ENCODE measurements at places on chromosomes 6 and 20. TPM values are rescaled to one million over a fixed set of nuclear protein-coding genes. Genes with fewer than 3 reads are reported as not detected.
A peak's percentile ranks its signal among the peaks of the same experiment; 100 is the strongest.

DNA sequence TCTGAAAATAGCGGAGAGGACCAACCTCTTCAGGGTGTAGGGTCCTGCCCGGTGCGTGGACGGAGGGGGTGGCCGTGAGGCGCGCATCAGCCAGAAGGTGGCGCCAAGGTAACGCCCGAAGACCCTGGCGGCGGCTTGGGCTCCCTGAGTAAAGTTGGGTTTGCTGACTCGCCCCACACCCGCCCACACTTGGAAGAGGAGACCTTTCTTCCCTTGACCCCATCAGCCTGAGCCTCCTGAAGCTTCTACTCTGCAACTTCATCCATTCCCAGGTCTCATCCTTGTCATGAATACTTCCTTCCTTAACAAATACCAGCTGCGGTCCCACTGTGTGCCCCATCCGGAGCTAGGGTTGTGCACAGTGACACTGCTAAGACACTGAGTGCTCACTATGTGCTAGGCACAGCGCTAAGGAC is 14.6 kb downstream of the CD40 start:
- H3K36me3 ChIP-seq, result no peaks in the 10 kb centered on the region
- no peak overlapping the region for H3K4me3 ChIP-seq
- no peak overlapping the region for H3K27ac ChIP-seq
- peaks cover 46% of the 10 kb centered on the region for H3K27me3 ChIP-seq
- no peaks in the 10 kb centered on the region for H3K4me1 ChIP-seq

Gene SIRPB2
- total RNA-seq, result not detected

GRCh38 chr6:51866867-51867266 is 220.5 kb downstream of the PKHD1 start:
- no peaks in the 10 kb centered on the region for H3K4me1 ChIP-seq
- H3K4me3 ChIP-seq, result no peak overlapping the region
- DNase-seq, result no peak
- H3K27me3 ChIP-seq, result no peaks in the 10 kb centered on the region
- no peaks in the 10 kb centered on the region for H3K36me3 ChIP-seq

DNA sequence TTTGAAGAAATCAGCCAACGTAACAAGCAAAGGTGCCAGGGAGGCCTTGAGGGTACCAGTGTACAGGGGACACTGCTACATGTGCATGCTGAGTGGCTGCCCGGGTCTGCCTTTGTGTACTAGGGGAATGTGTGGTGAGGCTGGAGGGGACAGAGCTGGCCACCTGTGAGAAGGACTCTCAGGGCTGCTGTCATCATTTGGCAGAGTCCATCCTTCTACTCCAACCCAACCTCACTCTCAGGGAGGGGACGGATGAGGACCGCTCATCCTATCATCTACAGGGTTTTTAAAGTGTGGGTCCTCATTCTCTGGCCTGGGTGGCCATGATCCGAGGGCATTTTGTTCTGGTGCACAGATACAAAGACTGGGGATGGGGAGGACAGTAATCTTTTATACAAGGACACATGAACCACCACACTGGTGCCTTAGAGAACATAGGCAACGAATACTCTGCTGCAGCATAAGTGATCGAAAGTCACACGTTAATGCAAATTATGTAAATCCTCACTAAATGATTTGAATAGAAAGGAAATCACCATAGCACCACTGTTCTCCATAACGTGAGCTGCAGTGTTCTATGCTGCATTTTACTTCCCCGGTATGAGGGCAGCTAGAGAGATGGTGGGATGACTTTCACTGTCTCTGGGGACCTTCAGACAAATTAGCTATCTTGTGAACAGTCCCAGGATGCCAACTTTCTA is 181.4 kb downstream of the GMPR start:
- H3K27ac ChIP-seq, result no peak overlapping the region
- H3K4me1 ChIP-seq, result peaks cover 5% of the 10 kb centered on the region
- H3K4me3 ChIP-seq, result no peak overlapping the region

- no peaks in the 10 kb centered on the region for H3K27me3 ChIP-seq
- H3K4me3 ChIP-seq, result no peak overlapping the region
- H3K36me3 ChIP-seq, result peaks cover 17% of the 10 kb centered on the region
- no peak overlapping the region for H3K27ac ChIP-seq
- DNase-seq, result peak; percentile 77
- peaks cover 5% of the 10 kb centered on the region for H3K4me1 ChIP-seq
These were observed 2.1 kb downstream of the NQO2 start for GRCh38 chr6:3001773-3002293.

DNA sequence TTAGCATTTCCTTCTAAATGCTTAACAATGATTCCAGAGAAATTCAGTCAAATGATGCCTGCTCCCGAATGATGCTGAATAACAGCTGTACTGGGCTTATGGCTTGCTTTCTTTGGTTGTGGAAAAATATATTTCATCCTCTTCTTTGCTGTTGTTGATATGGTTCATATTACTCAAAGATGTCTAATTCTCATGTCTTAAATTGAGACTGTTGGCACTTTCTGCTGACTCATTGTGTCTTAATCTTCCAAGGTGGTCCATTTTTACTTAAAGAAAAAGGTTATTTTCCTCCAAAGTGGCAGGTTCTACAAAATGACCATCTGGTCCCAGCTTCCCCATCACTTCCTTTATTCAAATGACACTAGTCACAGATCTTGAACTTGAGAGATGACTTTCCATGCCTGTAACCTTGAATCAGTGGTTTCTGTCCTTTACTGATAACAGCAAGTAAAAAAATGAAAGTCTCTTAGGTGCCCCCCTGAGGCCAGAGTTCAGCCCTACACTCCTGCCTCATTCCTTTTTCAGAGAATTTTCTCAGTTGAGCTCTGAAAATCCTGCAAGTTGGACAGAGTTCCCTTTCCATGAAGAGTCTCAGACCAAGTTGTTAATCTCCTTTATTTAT is 6.9 kb downstream of the SNAP25 start:
- H3K4me1 ChIP-seq, result no peaks in the 10 kb centered on the region
- H3K36me3 ChIP-seq, result no peaks in the 10 kb centered on the region
- no peak for DNase-seq
- H3K27ac ChIP-seq, result no peak overlapping the region

Gene PLG
- total RNA-seq, result not detected

DNA sequence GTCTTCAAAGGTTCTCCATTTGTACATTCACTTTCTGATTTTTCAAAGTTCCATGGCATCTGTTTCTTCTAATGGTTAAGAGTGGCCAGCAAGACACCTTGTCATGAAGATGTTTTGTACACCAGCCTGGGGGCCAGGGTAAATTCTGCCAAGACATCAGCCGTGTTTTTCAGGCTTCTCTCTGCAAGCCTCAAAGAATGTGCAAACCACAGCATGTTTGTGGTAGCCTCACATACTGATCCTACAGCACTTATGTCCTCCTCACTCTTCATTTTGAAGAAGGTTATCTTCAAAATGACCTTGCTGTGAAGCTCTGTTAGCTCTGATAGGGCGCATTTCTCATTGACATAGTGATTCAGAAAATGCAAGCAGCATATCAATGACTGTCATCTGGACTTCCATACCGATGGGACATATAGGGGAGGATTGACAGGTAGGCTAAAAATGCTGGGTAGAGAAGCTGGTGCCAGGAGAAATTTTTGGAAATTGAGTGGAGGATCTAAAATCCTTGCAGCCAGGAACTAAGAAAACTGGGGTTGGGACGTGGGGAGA is 59.3 kb upstream of the SPTLC3 start:
- H3K36me3 ChIP-seq, result no peaks in the 10 kb centered on the region
- H3K27me3 ChIP-seq, result no peaks in the 10 kb centered on the region
- H3K4me3 ChIP-seq, result no peak overlapping the region
- DNase-seq, result peak; percentile 35

- H3K4me1 ChIP-seq, result peaks cover 23% of the 10 kb centered on the region
- peaks cover 4% of the 10 kb centered on the region for H3K36me3 ChIP-seq
- H3K27me3 ChIP-seq, result no peaks in the 10 kb centered on the region
- DNase-seq, result peak; percentile 78
These were observed 12.6 kb downstream of the LRP11 start for GRCh38 chr6:149851461-149852110.

Gene MBOAT1
- 4.7 TPM for total RNA-seq

DNA sequence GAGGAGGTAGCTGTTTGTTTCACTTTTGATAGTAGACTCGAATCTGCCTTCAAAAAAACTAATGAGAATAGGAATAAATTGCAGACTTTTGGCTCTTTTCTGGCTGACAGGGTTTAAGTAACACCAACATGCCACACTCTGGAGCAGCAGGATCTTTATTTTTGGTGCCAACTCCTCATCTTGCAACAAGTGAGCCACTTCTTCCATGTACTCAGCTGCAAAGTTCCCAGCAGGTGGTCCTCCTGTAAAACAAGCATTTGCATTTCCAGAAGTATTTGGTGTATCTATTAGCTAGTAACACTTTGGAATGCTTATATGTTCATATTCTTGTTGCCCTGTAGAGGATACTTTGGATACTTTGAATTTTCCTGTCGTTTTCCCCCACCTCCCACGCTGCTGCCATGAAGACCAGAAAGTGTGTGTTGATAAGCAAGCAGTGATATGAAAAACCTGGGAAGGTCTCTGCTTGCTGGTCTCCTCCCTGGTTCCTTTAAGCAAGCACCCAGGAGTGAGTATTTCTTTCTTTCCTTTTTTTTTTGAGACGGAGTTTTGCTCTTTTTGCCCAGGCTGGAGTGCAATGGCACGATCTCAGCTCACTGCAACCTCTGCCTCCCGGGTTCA is 1.0 kb downstream of the ARMH2 start:
- no peaks in the 10 kb centered on the region for H3K36me3 ChIP-seq
- no peaks in the 10 kb centered on the region for H3K27me3 ChIP-seq
- H3K27ac ChIP-seq, result no peak overlapping the region
- H3K4me3 ChIP-seq, result no peak overlapping the region
- peaks cover 5% of the 10 kb centered on the region for H3K4me1 ChIP-seq
- no peak for DNase-seq

DNA sequence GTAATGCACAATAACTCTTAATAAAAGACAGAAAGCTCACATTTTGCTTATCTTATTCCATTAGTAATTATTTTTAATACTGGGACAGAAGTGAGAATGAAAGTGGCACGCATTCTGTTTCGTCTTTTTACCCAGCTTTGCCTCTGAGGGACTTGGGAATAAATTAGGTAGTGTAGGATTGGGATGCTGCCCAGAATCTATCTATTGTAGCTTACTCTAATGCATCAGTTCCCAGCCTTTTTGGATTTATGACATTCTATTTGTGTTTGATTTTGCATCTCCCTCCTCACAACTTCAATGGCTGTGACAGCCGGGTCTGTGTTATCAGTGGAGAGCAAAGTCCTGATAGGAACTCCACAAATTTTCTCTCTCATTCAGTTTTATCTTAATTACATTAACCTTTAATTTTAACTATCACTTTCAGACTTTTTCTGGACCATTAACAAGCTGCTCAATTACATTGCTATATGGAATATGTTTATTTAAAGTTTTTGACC is 62.9 kb upstream of the TULP4 start:
- H3K4me1 ChIP-seq, result no peaks in the 10 kb centered on the region
- H3K36me3 ChIP-seq, result peaks cover 1% of the 10 kb centered on the region
- H3K27ac ChIP-seq, result no peak overlapping the region
- H3K4me3 ChIP-seq, result no peak overlapping the region

GRCh38 chr20:20691477-20692235 is 20.8 kb downstream of the RALGAPA2 start:
- DNase-seq, result no peak
- no peak overlapping the region for H3K4me3 ChIP-seq
- H3K27me3 ChIP-seq, result no peaks in the 10 kb centered on the region
- no peak overlapping the region for H3K27ac ChIP-seq
- H3K36me3 ChIP-seq, result no peaks in the 10 kb centered on the region

- peaks cover 4% of the 10 kb centered on the region for H3K4me1 ChIP-seq
- no peaks in the 10 kb centered on the region for H3K27me3 ChIP-seq
- no peak overlapping the region for H3K4me3 ChIP-seq
- H3K36me3 ChIP-seq, result no peaks in the 10 kb centered on the region
- DNase-seq, result no peak
These were observed 142.7 kb downstream of the TENT5A start for GRCh38 chr6:81609736-81610135.

- no peak overlapping the region for H3K4me3 ChIP-seq
- DNase-seq, result no peak
- no peaks in the 10 kb centered on the region for H3K4me1 ChIP-seq
- H3K27ac ChIP-seq, result no peak overlapping the region
- H3K27me3 ChIP-seq, result peaks cover 3% of the 10 kb centered on the region
These were observed 42.0 kb downstream of the BCAS1 start for GRCh38 chr20:54028276-54029011.

Gene CLPSL2
- total RNA-seq, result not detected

- peaks cover 64% of the 10 kb centered on the region for H3K36me3 ChIP-seq
- no peak overlapping the region for H3K27ac ChIP-seq
- H3K27me3 ChIP-seq, result no peaks in the 10 kb centered on the region
- DNase-seq, result no peak
These were observed 23.6 kb downstream of the HM13 start for GRCh38 chr20:31537890-31538289.

GRCh38 chr6:70130865-70131264 is 172.0 kb downstream of the COL9A1 start:
- no peaks in the 10 kb centered on the region for H3K36me3 ChIP-seq
- H3K27ac ChIP-seq, result no peak overlapping the region
- no peak for DNase-seq
- no peaks in the 10 kb centered on the region for H3K27me3 ChIP-seq

GRCh38 chr20:48728042-48728825 is 99.6 kb downstream of the PREX1 start:
- no peaks in the 10 kb centered on the region for H3K4me1 ChIP-seq
- no peak overlapping the region for H3K27ac ChIP-seq
- DNase-seq, result no peak

Gene WFDC10B
- total RNA-seq, result not detected

Gene SLC35A1
- total RNA-seq, result 9.7 TPM

Gene MAP7
- total RNA-seq, result 0.36 TPM

DNA sequence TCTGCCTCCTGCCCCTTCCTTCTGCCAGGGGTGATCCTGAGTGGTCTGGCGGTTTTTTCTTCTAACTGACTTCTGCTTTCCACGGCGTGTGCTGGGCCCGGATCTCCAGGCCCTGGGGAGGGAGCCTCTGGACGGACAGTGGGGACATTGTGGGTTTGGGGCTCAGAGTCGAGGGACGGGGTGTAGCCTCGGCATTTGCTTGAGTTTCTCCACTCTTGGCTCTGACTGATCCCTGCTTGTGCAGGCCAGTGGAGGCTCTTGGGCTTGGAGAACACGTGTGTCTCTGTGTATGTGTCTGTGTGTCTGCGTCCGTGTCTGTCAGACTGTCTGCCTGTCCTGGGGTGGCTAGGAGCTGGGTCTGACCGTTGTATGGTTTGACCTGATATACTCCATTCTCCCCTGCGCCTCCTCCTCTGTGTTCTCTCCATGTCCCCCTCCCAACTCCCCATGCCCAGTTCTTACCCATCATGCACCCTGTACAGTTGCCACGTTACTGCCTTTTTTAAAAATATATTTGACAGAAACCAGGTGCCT is 10.2 kb downstream of the SLC29A1 start:
- H3K4me1 ChIP-seq, result peaks cover 16% of the 10 kb centered on the region
- peaks cover 2% of the 10 kb centered on the region for H3K36me3 ChIP-seq
- no peak overlapping the region for H3K27ac ChIP-seq
- H3K27me3 ChIP-seq, result no peaks in the 10 kb centered on the region

- H3K36me3 ChIP-seq, result peaks cover 13% of the 10 kb centered on the region
- DNase-seq, result no peak
- peak overlapping the region; percentile 82 for H3K4me3 ChIP-seq
- H3K4me1 ChIP-seq, result no peaks in the 10 kb centered on the region
These were observed 682 bp upstream of the ZSCAN9 start for GRCh38 chr6:28224131-28225055.
